Activated CD8-positive, alpha-beta memory T cell treated with anti-CD3 and anti-CD28 coated beads for 4 hours (primary cell): ENCODE measurements at places on chromosomes 3 and 15.

DNA sequence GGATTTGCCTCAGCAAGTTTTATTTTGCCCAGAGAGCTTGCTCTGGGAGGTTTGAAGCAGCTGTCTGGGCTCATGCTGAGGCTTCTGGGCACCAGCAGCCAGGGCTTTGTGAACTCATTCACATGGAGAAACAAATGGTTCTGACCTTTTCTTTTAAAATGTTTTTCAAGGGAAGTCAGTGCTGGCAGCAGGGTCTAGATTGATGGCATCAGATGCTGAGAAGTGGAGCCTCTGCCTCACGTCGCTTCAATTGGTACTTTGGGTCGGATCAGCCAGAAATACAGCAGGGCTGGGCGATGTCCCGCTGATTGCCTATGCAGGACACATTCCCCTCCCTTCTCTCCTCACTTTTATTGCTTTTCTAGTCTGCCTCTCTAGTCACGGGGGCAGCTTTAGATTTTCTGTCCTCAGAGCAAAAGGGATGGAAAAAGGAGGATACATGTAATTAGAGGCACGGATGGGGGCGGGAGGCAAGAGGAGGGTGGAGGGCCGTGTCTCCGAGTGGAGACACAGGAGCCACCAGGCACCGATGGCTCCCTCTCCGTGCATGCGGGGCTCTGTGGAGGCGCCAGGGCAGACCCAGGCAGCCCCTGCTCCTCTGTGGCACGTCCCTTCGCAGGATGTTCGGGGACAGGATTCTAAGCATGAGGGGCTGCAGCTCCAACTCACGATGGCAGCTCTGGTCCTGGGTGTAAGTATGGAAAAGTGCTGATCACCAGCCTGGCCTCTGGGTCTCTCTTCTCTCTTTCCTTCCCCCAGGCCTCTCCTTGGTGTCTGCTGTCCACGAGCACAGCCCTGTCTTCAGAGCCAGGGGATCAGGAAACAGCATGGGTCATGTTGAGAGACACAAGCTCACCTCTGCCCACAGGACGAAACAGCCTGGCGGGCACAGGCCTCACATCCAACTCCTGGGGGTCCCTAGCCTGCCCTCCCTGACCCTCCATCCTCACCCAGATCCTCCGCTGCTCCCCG, 116.1 kb downstream of the FAM43A start:
- DNase-seq = no peak

DNA sequence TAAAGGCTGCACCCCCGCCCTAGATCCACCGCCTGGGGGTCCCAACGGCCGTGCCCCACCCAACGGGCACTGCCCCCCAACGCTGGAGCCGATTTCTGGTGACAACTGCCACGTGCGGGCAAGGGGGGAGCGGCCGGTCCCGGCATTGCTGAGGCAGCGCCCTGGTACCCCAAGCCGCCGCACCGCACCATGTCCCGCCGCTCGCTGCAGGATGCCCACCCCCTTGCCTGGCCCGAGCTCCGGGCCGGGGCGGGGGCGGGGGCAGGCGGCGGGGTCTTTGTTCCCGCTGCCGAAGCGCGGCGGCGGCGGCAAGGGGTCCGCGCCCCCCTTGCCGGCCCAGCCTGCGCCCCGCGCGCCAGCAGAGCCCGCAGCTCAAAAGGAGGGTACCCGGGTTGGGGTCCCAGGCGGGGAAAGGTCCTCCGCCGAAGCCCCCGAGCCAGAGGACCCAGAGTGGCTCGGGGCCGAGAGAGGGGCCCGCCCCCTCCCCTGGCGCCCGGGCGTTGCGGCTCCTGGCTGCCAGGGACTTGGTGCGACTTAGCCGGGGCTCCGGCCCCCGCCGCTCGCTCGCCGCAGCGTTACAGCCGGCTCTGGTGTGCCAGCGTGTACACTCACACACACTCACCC, 678 bp downstream of the SEMA7A start:
- DNase-seq = no peak

DNA sequence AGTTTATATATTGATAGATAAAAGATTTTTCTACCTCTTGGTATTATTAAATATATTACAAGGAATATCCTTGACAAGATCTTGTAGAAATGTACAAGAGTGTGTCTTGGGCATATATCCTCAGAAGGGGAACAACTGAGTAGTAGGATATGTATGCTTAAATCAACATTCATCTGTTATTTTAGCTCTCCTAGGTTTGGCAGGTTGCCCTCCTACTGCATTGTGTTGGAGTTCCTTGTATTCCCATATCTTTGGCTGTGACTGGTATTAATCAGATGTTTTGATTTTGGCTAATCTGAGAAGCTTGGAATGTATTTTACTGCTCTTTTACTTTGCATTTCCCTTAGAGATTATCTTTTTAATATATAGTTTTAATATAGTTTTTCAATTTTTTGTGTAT, 4.6 kb downstream of the MYRIP start:
- no peak for DNase-seq

GRCh38 chr3:27900316-27900715, 178.2 kb upstream of the EOMES start:
- DNase-seq = peak; percentile 38
